Anterior cingulate cortex (tissue), 58 donors: ENCODE measurements at places on chromosomes 5 and 9.

DNA sequence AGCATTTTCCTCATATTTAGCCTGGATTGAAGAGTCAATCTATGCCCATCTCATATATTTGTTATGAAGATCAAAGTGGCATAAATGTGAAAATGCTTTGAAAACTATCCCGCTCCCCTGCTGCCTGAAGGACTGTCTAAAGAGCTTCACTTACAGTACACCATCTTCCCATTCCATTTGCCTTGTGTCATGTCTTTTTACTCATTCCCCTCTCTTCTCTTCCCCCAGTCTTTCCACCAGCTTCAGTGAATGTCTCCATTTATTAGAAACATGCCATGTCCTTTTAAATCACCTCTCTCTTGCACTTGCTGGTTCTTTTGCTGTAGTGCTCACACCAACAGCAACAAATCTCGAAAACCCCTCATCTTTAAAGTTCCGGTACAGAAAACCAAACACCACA, 192.7 kb upstream of the SGCD start:
- no peak for DNase-seq

DNA sequence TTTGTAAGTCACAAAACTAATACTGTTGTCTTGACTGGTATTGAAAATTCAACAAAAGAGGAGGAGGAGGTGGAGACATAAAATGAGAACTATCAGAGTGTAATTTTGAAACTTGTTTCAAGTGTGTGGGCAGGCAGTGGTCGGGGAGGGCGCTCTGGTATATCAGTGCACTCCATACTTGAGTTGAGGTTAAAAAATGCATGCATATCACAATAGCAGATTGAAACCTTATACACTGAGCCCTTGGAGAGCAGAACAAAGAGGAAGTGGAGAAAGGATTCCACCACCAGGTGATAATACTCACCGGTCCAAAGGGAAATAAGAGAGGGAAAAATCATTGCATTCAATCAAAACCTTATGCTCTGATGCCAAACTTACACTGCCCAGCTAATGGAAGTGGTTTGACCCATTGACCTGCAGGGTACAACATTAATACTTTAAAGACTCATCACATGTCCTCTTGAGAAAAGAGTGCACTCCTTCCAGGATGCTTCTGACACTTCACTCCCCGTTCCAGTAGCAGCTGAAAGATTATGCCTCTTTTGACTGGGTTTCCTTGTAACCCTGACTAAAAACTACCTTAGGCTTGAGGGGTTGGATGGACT, 79.5 kb upstream of the FAM169A start:
- no peak for DNase-seq

- DNase-seq, result peak; percentile 0
Observed at GRCh38 chr5:69492391-69492922, at the start of gene OCLN. Gene OCLN (plus strand): TSS chr5:69492790. CDS start chr5:69504245, 11,455 bp downstream.

DNA sequence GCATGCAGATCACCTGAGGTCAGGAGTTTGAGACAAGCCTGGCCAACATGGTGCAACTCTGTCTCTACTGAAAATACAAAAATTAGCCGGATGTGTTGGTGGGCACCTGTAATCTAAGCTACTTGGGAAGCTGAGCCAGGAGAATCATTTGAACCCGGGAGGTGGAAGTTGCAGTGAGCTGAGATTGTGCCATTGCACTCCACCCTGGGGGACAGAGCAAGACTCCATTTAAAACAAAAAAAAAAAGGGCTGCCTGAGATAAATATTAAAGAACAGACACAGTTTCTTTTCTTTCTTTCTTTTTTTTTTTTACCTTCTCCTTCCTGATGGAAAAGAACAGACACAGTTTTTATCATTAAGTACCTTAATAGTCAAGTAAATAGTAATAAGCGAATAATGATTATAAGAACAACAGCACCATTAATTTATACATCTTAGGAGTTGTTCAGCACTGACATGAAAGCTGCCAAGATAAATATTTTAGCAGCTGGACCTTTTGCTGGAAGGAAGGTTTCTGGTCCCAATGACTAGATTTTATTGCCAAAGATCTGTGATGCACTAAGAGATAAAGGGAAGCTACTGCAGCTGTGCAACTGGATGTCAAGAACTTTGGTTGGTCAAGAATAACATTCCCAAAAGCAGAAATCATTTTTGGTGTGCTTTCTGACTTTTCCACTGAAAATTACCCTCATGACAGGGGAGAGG, 7.0 kb downstream of the CENPP start:
- no peak for DNase-seq

DNA sequence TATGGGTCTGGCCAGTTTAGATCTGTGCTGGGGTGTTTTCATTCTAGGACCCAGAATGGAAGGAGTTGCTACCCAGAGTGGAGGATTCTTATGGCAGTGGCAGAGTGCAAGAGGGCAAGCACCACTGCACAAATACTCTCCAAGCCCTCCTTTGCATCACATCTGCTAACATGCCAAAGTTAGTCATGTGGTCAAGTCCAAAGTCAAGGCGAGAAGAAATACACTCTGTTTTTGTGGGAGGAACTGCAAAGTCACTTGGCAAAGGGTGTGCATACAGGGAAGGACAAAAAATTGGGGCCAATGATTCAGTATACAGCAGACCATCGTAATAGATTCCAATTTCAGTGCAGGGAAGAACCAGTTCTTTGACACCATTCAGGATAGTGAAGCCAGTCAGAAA, 43.9 kb upstream of the HMGCS1 start:
- DNase-seq, result no peak

- DNase-seq, result peak; percentile 52
Observed at GRCh38 chr9:89497978-89498851, at the start of gene SEMA4D. Gene SEMA4D (minus strand): TSS chr9:89498113. CDS start chr9:89405456, 92,657 bp downstream.

- DNase-seq, result no peak
Observed at GRCh38 chr9:99044827-99045226, 60.1 kb upstream of the TGFBR1 start.

DNA sequence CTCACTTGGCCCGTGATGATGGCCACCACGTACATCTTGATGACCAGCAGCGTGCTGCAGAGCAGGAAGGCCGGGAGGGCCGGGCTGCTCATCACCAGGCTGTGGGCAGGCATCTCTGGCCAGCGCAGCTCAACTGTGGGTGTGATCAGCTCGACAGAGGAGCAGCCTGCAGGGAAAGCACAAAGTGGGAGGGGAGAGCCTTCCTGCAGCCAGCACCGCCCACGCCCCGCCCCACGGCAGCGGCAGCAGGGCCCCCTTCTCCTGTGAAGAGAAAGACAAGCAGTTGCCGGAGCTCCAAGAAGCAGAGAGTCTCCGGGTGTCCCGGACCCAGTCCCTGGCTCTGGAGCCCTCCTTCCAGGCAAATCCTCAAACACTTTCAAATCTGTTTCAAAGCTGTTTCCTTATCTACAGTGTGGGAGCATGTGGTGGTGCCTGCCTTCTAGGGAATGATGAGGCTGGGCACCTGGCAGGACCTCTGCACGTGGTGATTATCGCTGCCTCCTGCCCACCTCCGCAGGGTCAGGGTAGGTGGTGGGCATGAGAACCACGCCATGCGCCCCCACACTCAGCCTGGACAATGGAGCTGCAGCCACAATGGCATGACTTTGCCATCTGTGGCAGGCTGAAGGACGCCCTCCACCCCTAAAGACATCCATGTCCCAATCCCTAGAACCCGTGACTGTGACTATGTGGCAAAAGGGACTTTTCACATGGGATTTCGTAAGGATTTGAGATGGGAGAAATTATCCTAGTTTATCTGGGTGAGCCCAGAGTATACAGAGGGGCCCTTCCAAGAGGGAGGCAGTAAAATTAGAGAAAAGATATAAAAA, at the start of gene PTGES:
Gene PTGES (minus strand): TSS at position 143 of the 830 bp plus-strand sequence. CDS start 30 bp downstream, at position 113.
- peak; percentile 12 for DNase-seq

DNA sequence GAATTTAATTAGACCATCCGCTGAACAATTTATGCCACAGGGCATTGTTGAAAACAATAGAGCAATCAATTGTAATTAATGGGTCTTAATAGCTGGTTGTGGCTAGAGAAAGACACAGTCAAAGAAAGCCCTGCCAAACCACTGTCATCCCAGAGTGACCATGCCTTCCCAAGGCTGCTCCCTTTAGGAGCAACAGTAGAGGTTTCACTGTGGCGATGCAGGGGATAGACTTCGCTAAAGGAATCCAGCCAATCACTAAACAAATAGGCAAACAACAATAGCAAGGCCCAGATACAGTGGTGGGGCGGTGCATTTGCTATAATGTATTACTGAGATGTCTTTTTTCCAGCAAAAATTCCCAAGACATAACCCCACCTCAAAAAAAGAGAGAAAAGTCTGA, 87.8 kb upstream of the SLC27A6 start:
- DNase-seq, result no peak

DNA sequence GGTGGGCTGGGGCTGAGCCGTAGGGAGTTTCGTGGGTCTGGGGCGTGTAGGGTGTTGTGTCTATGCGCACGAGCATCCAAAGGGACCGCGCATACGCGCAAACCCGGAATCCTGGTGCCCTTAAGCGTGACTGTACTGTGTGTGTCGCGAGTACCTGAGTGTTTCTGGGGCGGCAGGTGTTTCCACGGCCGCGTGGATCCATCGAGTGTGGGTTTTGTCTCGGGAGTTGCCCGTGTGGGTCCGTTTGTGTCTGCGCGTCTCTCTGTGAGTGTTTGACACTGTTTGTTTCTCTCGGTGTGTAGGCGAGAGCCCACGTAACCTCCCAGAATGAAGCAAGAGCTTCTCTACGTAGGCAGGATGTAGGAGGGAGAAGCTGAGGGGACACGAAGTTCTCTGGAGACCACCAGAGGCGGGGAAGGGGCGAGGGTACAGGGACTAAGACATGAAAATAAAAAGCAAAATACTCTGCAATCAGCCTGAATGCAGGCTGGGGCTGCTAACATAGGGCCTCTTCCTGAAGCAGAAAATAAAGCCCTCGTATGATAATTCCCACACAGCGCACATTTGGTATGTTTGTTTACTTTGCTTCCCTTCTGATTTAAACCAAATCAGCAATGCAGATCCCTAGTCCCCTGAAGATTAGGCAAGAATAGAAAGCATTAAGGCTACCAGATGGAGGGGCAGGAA, 588 bp upstream of the BRINP1 start:
- DNase-seq, result no peak
